ENCODE measurements at places on chromosomes 6 and 20. TPM values are rescaled to one million over a fixed set of nuclear protein-coding genes. Genes with fewer than 3 reads are reported as not detected.

Gene PPP1R16B
- 4.8 TPM for polyA plus RNA-seq

Gene GCNT2
- 2.9 TPM for polyA plus RNA-seq

- DNase-seq = no peak
These were observed 71.0 kb downstream of the EDN3 start for GRCh38 chr20:59371431-59371830.

GRCh38 chr6:37105148-37106050, 64.6 kb upstream of the PIM1 start:
- DNase-seq = no peak

DNA sequence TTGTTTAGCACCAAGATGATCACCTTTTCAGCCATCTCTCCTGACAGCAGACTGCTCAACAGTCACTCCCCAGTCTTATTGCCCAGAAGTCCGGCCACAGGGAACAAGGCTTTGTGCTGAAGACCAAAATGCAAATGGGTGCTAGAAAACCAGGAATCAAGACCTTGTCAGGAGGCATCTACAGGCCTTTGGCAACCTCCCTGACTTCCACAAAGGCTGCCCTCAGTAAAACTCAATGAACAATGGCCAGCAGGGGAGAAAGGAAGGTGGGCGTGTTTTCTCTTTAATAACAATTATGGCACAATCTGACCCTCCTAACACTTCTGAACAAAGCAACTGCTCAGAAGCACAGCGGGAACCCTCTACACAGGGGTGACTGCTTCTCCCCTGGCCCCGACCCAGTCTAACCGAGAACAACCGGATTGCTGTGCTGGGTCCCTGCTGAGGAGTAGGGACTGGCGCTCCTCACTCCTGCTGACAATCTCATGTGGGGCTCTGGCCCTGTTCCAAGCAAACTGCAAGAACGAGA, 41.6 kb downstream of the PLCG1 start:
- no peak for DNase-seq

- DNase-seq = no peak
These were observed 14.8 kb upstream of the TREM2 start for GRCh38 chr6:41177695-41178094.
